CD4-positive, alpha-beta T cell treated with Interleukin-2 at 100 ng/mL for 4 hours (primary cell): ENCODE measurements at places on chromosomes 12 and 14.
A peak's percentile ranks its signal among the peaks of the same experiment; 100 is the strongest.

DNA sequence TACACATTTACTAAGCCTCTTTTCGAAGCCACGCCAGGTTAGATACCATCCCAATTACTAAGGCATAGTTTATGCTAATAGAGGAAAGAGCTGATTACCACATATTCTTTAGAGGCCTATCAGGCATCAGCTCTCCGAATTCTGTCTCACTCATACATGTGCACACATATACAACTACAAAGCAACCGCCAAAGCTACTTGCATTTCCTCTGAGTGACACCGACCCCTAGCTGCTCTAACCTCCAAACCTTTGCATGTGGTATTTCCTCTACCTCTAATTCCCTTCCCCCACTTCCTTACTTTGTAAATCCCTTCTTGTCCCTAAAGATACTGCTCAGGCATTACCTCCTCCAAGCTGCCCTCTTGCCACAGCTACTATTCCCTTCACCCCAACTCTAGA, 107.2 kb downstream of the DUSP6 start:
- DNase-seq: peak; percentile 60

DNA sequence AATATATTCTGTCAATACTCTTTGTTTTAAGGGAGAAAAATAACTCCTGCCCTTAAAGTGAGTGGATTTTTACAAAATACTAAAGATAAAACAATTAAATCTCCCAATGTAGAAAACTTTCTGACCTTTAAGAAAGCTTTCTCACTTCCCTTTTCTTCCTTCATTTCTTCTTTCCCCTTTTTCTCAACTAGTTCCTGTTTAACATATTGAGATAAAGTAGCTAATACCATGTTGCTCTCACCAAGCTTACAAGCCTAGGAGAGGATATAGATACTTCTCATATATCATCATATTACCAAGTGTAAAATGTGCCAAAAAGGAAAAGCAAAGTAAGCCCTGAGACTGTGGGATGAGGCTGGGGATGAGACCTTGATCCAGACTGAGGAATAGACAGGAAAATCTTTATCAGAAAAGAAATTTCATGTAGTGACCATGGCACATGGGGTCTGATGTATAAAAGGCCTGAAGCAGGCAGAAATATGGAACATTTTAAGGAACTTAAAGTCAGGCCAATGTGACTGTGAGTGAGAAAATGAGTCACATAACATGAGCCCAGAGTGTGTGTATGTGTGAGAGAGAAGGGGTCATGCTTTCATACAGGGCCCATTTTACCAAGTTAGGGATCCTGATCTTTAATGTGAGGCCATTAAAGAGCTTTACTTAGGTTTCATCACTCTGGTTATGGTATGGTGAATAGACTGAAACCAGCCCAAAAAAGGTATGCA, 1.6 kb upstream of the RPL10L start:
- no peak for DNase-seq

DNA sequence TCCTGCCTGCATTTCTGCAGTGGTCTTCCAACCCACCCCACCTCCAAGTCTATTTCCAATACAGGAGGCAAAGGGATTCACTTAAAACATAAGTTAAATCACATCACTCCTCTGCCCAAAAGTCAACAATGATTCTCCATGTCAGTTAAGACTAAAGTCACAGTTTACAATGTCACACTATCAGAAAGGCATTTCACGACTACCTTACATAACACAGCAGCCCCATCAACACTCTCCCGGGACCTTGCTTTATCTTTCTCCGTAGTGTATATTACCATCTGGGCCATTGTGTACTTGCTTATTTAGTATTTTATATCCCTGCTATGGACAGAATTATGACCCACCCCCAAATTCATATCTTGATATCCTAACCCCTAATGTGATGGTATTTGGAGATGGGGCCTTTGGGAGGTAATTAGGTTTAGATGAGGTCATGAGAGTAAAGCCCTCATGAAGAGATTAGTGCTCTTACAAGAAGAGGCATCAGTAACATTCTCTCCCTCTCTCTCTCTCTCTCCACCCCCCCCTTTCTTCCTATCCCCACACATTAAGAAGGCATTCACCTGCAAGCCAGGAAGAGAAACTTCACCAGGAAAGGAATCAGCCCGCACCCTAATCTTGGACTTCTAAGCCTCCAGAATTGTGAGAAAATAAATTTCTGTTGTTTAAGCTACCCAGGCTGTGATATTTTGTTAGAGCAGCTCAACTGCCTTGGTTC, 112.7 kb downstream of the GXYLT1 start:
- no peak for DNase-seq

DNA sequence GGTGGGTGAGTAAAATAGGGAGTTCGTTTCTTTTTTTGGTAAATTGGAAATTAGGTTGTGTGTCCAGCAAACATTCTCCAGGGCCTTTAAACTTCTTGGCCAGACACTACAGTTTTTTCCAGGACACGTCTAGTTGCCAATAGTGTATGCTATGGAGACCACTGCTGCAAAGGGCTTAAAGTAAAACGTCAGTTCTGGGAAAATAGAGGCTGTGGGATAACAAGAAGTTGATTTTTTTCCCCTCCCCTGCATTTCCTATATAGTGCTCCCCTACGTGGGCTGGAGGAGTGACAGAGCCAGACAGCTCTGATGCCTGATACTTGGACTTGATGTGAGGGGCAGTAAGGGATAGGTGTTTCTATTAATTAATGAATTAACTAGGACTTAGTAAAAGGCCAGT, 2.4 kb downstream of the ACVR1B start:
- DNase-seq: no peak

DNA sequence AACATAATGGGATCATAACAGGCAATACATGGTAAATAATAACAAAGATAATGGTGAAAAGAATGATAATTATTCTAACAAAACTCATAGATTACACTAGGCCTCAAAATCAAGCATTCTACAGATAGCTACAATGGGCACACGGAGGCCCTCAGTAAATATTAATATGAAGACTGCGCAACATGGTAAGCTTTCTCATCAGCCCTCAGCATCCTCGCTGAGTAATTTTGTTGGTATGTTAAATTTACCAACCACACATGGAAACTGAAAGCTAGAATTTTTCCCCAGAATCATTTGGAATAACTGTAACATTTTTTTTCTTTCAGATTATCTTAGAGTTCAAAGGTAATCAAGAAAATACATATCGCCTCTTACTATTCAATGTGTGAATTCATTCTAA, 74.2 kb upstream of the PYGL start:
- DNase-seq: no peak

- no peak for DNase-seq
Observed at GRCh38 chr14:55274751-55275150, 3.5 kb downstream of the FBXO34 start.

DNA sequence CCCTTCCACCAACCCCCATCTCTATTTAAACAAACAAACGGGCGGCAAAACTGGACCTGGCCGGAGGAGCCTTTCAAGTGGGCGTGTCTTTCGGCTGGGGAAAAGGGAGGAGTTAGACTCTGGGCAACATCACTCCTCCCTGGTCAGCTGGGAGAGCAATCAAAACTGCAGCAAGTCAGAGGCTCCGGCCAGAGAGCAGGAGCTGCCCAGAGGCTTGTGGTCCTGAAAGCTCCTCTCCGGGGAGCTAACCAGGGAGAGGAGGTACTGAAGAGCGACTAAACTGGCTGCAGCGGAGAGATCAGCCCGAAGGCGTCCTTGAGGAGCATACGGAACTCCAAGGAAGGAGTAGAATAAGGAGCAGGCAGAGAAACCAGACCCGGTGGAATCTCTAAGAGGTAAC, at the start of gene NEUROD4:
Gene NEUROD4, plus strand, starts transcription at position 191 of the 400 bp plus-strand sequence. CDS start 6,466 bp downstream, outside the sequence.
- DNase-seq: no peak

GRCh38 chr14:27410981-27411380, 813.1 kb upstream of the NOVA1 start:
- DNase-seq: no peak

DNA sequence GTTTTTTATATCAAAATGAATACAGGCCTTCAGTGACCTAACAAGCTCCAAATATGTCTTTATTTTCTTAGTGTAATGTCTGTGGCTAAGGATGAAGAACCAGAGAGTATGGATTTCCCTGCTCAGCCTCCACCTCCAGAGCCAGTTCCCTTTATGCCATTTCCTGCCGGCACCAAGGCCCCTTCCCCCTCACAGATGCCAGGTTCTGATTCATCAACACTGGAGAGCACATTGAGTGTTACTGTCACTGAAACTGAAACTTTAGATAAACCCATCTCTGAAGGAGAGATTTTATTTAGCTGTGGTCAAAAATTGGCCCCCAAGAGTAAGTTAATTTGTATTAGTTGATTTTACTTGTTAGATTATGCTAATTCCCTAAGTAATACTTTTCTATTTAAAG, 61.0 kb downstream of the KIAA0586 start:
- no peak for DNase-seq

- no peak for DNase-seq
Observed at GRCh38 chr14:90831821-90832220, 15.6 kb upstream of the TTC7B start.

DNA sequence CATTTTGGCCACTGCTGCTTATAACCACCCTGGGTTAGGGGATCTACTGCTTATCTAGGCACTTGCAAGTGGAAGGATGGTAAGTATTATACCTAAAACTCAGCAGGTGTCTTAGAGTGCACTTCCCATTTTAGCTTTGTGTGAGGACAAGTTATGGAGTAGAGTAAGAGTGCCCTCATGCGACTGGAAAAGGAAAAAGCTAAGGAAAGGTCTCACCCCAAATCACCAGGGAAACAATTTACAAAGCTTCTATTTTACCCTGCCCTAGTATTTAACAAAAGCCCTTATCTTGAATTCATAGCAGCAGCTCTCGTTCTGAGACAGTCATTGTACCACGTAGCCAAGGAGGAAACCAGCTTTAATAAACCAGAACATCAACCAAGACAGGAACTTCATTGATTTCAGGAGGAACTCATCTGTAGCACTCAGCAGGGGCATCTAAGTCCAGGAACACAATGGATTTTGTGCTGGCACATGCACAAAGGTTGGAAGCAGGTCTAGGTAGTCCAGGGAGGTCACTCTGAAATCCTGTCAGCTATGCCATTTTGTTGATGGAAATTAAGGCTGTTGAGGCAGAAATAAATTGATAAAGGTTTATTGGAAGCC, 2.9 kb downstream of the RDH12 start:
- peak; percentile 68 for DNase-seq

- DNase-seq: no peak
Observed at GRCh38 chr12:82015623-82016347, 256.6 kb upstream of the PPFIA2 start.

DNA sequence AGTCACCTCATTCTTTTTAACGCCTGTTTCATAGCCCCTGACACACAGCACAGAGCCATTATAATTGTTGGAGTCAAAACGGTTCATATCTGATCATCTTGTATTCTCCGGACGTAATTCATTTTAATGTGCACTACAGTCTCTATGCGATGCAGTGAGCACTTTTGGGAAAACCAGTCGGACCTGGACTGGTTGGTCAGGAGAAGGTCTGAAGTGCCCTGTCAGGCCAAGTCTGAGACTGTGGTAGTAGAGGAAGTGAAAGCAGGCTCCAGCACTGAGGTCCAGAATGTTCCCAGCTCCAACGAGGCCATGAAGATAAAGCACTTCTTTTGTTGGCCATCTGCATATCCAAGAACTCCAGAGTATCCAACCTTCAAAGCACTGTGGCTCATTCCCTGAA, 117.1 kb upstream of the NCOR2 start:
- no peak for DNase-seq

DNA sequence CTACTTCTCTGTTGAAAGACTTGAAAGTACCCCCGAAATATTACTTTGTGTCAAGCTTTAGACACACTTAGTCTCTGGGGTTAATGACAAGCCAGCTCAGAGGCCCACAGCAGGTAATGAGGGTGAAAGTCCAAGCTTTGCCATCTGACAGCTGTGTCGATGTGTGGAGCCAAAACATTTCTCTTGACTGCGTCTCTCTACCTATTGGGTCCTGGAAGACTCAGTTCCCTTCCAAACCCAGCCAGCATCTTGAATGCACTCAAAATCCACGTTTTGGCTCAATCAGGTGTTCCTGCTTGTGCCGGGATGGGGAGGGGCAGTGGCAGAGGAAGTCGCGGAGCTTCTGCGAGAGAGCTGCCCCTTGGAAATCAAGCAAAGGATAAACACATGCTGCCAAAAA, 3.2 kb downstream of the PLXNC1 start:
- no peak for DNase-seq

GRCh38 chr12:68178774-68179439, 19.4 kb upstream of the IFNG start:
- DNase-seq: no peak

GRCh38 chr14:98103705-98104104, 1168.3 kb downstream of the BCL11B start:
- DNase-seq: no peak

DNA sequence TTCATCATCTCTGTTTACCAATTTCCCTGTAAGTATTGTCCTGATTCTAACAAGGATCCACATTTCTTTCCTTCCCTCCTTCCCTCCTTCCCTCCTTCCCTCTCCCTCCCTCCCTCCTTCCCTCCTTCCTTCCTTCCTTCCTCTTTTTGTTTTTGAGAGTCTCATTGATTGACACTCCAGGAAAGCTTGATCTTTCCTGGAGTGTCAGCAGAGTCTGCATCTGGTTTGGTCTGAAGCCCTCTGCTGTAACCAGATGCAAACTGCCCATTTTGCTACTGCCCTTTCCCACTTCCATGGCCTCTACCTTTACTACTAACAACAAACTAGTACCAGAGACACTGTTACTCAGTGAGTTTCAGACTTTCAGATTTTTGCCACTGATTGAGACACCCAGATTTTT, 14.4 kb upstream of the OR6C65 start:
- DNase-seq: no peak
